ENCODE measurements at places on chromosomes 3 and 15.
A peak's percentile ranks its signal among the peaks of the same experiment; 100 is the strongest.

DNA sequence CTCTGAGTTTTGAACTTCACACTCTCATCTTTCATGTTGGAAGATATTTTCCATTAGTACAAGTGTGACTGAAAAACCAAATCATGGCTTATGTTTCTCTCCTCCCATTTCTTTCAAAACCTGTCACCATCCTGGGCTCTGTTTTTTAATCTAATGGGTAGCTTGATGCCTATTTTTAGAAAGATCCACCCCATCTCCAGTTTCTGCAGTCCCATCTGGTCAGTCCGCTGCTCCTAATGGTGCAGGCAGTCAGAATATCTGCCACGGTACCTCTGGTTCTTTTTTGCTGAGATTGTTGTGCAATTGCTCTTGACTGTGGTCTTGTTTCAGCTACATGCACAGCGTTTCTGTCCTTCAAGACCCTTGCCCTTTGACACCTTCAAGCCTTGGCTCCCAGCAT, 240.9 kb upstream of the CADM2 start:
- no peak for DNase-seq

DNA sequence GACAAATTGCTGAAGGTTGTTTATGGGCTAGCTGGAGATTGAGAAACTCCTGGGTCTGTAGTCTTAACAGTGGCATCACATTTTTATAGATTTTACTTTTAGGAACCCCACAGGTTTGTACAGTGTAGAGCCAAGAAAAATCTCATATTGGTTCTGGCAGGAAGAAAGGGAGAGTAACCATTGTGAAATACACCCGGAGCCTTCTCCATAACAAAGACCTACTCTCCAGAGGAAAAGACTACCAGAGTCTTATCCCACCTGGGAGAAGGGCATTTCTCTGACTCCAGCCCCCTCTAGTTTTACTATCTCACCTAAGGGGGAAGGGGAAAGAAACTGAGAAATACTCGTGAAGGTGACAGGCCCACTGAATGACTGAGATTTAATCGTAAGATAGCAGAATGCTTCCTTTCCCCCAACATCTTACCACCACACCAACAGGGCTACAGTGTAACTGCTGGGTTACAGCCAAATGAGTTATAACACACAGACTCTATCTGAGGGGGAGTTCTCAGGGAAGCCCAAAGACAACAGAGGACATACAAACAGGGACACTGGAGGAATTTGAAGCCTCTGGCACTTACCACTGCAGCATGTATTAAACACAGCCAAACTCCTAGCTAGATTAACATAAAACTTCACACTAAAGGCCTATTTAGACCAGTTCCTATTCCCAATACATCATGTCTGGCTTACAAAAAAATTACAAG, 56.1 kb downstream of the SYN2 start:
- DNase-seq: no peak

GRCh38 chr3:48320996-48321395, 12.5 kb downstream of the SPINK8 start:
- no peak for DNase-seq

GRCh38 chr3:156530980-156531379, 23.9 kb downstream of the SSR3 start:
- no peak for DNase-seq

DNA sequence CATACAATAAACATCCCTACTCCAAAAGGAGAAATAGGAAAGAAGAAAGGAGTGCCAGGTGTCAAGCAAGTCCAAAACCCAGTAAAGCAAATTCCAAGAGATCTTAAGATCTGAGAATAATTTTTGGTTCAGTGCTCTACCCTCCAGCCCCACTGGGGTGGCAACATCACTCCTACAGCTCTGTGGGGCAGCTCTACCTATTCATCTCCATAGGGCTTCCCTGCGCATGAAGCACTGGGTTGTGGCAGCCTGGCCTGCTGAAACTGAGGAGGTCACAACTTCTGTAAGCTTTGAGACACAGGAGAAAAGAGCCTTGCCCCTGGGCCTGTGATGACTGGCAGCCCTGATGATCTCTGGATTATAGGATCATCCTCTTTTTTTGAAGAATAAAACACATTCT, 378.2 kb upstream of the SOX14 start:
- no peak for DNase-seq

DNA sequence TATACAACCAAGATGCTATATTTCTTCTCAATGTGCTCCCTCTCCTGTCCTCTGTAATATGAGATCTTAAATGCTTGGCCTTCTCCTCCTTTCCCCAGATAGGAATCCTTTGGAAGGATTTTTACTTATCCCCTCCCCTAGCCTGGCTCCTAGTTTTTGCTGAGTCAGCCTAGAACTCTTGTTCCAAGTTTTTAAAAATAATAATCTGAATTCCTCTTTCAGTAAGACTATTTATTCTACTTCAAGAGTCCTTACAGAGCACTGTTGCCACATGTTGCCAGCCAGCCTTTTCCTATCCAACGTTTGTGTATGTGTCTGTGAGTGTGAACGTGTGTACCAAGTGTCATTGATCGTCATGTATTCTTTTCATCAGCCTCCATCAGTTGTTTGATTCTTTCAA, 11.0 kb upstream of the KCNMB2 start:
- DNase-seq: no peak

GRCh38 chr3:58051196-58051595, 43.0 kb downstream of the FLNB start:
- peak; percentile 57 for DNase-seq

DNA sequence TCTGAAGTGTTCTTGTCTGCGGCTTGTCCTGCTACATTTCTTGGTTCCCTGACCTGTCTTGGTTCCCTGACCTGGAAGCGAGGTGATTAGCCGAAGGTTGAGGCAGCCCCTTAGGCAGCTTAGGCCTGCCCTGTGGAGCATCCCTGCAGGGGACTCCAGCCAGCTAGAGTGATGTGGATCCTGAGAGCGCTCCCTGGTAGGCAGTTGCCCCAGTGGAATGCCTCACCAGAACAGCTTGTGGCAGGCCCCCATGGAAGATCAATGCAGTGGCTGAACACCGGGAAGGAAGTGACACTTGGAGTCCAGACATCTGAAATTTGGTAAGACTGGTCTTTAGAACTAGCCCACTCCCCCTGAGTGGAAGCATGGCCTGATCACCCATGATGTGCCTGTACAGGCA, 5.5 kb upstream of the ROBO1 start:
- no peak for DNase-seq

DNA sequence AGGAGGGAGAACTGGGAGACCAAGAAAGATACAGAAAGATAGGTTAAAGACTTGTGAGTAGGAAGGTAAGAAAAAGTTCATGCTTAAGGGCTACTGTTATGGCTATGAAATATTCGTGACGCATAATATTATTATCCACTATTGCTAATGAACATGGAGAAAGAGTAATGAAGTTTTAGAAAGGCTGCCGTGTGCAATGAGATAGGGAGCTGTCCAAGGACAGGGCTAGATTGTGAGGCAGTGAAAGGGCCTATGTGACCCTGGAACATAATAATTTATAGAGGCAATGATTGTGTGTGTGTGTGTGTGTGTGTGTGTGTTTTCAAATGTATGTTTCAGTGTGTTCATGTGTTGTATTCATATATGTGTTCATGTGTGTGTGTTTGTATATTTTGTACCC, 27.7 kb downstream of the MBNL1 start:
- no peak for DNase-seq

GRCh38 chr15:57041416-57041815, 123.0 kb downstream of the TCF12 start:
- no peak for DNase-seq

DNA sequence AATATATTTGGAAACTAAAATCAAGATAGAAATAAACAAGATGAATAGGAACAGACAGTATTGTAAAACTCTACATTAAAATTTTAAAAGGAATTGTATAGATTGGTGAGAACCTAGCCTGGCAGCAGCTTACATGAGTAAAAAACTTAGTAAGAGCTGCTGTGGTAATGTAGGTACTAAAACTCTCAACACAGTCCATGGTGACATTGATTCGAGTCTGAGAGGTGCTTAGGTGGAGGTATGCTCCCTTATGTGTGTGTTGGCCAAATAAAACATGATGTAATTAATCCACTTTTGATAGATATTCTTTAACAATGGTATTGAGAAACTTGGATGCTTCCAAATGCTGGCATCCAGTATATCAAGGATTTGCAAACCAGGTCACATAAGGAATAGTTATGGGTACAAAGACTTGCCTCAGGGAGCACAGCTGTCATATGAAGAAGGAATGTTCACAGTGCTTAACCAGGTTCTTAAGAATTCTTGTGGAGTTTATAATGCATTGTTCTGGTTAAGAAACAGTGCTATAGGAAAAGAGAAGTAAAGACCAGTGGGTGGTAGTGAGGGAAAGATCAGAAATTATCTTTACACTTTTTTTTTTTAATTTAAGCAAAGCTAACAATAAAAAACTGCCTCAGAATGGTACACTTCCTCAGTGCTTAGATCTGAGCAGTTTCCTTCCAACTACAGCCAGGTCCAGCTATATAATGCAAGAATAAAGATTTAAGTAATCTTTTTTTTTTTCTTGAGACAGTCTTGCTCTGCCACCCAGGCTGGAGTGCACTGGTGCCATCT, 24.6 kb upstream of the IL20RB start:
- DNase-seq: no peak

DNA sequence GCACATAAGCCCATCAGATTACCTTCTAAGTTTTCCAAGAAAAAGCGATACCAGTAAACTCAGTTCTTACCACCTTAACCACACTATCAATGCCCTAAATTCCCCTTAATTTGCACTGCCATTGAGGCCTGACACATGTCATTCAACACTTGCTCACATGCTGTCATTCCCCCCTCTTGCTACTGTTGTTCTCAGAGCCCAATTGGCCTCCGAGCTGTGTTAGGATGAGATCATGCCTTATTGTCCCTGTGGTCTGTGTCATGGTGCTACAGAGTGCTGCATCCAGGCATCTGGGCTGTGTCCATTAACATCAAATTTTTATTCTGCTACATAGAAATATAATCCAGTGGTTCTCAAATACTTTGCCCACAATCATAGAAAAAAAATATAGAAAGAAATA, 213.6 kb downstream of the SSR3 start:
- DNase-seq: no peak

DNA sequence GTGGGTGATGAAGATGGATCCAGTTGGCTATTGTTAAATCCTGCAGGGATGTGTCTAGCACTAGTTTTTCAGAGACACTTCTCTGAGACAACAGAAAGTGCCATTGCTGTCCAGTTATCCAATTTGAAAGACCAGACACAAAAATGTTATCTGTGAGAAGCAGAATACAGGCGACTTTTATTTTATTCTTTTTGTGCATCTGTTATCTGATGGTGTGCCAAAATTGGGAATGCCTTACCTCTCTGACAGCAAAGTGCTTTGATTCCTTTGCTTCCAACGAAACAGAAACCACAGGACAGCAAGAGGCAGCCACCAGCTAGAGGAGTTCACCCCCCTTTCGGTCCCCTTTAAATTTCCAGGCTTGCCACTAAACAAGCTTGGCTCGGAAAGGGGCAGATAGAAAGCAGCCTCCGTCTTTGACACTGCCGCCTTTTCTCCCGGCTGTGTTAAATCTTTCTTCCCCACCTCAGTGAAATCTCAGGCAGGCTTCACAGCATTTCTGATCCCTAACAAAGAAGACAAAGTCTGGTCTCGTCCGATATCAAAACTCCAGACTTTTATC, 17.7 kb upstream of the PRR20G start:
- DNase-seq: no peak
